ENCODE measurements at places on chromosomes 7 and 10.

GRCh38 chr10:63886281-63887022 lies 365.3 kb downstream of the REEP3 start:
- DNase-seq = no peak

- no peak for DNase-seq
Observed at GRCh38 chr7:16193631-16194030, 227.7 kb downstream of the CRPPA start.

DNA sequence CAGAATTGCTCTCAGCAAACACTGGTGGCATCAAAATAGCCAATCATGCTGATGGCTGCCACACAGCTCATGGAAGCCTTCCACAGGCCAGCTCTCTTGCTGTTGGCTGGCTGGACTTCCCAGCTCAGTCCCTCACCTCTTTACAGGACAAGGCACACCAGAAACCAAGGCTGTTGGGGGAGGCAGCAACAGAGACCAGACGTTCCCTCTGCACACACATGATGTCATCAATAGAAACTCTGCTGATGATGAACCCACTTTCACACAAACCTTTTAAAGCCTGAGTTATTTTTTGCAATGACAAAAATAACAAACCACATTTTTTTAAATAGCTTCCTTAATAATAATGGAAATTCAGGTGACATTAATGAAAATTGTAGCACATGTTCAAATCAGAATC lies 300.9 kb upstream of the C7orf33 start:
- DNase-seq = no peak

DNA sequence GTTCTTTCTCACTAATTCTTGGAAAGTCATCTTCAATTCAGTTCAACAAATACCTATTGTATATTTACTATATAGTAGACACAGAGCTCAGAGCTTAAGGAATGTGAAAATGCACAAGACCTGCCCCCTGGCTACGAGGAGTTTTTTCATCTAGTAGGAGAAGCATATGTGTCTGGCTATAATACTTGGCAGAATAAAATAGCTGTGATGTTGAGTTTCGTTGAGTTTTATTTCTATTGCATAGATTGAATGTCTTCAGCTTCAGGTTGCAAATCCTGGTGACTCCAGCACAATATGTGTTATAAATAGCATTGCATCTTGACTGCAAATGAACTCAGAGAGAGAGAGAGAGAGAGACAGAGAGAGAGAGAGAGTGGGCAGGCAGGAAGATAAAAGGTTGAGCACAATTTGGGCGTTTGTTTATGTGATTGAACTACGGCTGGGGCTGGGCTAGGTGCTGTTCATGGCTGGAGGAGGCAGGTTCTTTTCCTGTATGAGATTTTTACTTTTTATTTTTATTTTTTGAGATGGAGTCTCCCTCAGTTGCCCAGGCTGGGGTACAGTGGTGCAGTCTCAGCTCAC lies 229.6 kb downstream of the GALNT17 start:
- DNase-seq = no peak

GRCh38 chr10:58436071-58436470 lies 50.9 kb downstream of the TFAM start:
- DNase-seq = no peak

- no peak for DNase-seq
Observed at GRCh38 chr7:150823484-150824126, 23.0 kb downstream of the TMEM176A start.

- DNase-seq = no peak
Observed at GRCh38 chr7:32336726-32337125, 153.5 kb downstream of the LSM5 start.

GRCh38 chr10:35637462-35637861 lies 4.6 kb downstream of the FZD8 start:
- DNase-seq = no peak

DNA sequence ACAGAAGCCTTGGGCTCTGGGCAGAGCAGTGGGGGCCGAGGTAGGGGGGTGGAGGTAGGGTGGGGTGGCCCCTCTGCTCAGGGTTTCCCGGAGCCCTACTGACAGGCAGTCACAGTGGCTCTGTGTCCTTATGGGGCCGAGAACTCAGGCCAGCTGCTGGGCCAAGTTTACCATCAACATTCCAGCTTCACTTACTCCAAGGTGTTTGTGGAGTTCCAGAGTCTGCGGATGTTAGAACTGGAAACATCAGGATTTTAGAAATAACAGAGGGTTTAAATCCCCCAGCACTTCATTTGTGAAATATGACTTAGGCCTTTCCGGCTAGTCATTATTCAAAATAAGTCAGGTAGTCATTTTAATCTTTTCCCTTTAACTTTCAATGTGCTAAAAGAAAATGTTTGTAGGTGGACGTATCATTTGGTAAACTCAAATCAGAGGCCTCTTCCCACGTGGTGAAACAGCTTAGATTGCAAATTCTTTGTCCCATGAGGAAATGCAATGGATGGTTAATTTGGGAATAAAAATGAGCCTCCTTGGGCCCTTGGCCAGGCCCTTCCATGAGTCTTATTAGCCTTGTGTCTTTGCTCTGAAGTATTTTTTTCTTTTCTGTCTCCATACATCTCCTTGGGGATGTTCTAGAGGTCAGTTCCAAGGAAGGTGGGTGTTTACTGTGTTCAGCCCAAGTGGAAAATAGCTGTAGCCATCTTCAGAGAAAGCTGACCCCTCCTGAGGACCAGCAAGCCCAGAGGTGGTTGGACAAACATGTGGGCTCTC lies 99.6 kb upstream of the BTBD16 start:
- no peak for DNase-seq

DNA sequence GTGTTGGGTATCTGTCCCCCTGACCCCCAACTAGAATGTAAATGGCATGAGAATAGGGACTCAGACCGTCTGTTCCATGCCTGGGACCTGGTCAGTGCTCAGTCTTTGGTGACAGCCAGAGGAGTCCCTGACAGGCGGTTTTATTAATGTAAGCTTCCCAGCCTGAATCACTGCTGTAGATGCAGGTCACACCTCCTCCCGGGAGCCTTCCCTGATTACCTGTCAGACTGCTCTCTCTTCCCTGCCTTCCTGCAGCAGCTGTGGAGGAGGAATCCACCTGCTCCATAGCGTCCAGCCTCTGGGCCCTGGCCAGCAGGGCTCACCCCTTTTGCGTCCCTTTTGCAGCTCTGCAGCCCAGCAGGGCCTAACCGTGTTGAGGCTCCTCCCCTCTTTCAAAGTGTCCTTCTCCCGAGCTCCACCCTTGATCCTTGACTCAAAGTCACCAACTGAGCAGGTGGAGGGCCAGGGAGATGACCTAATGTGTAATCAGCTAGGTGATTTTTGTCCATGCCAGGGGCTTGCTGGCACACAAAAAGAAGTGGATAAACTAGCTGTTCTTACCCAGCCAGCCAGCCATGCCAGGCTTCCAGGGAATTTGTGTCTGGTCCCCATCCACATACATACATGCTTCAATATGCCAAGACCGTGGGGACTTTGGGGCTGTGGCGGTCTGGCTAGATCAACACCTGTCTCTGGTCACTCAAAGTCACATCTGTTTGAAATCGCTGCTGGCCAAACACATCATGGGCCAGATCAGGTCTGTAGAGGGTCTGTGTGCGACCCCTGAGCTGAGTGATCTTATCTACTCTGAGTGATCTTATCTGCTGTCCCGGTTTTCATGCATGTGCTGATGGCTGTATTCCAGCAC lies 195.1 kb downstream of the CCDC3 start:
- no peak for DNase-seq

GRCh38 chr7:31633894-31634494 lies 53.0 kb upstream of the PPP1R17 start:
- DNase-seq = peak; percentile 5

DNA sequence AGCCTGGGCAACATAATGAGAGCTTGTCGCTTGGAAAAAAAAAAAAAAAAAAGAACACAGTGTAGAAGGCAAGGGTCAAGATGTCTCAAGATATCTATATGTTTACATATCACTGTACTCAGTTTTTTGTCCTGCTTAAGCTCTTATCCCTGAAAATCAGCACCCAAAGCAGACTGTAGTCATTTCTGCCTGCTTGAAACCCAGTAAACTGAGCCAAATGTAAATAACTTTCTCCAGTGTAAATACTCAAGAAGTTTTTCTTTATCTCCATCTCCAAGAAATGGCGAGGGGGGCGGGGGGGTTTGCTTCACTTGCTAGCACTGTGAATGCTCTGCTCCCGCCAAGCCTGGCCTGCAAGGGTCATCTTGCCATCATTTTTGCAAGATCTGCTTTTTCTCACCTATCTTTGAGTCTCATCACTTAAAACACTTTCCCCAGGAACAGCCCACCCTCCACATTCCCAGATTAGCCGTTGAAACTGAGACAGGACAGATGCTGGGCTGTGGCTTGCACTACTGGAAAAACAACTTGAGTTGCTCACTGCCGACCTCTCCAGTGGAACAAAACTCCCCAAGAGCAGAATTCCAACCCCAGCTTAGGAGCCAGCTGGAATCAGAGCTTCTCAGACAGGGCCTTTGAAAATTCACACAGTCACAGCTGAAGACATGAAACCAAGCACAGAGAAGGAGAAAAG lies 54.6 kb downstream of the AFAP1L2 start:
- DNase-seq = no peak

DNA sequence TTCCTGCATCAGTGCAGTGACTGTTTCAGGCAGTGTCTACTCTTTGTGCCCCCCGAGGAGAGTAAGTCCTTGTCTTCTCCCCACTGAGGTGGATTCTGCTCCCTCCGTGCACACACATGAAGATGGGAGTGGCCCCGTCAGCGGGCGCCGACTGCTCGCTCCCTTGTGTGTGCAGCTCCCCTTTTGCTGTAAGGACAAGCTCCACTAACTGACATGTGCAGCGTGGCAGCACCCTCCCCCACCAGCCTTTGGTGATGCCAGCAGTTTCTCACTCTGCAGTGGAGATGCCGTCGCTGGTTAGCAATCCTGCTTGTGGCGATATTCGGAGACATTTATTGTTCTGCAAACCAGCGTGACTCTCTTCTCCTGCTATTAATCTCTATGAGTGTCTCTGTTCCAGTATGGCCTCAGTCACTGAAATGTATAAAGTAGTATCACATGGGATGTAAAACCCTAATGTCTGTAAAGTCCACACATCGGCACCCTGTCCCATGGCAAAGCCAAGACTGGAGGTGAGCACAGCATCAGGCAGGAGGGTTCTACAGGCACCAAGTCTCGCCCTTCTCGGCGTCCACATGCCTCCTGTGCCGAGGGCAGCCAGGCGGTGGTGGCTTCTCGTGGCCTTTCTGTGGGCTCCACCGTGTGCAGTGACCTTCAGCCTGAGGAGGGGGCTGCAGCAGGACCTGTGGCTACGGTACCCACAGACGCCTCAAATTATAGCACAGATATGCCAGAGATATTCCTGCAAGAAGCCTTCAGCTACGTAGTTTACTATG lies 202.7 kb downstream of the EBF3 start:
- no peak for DNase-seq

GRCh38 chr10:19788075-19788686 lies 28.1 kb upstream of the PLXDC2 start:
- DNase-seq = no peak

DNA sequence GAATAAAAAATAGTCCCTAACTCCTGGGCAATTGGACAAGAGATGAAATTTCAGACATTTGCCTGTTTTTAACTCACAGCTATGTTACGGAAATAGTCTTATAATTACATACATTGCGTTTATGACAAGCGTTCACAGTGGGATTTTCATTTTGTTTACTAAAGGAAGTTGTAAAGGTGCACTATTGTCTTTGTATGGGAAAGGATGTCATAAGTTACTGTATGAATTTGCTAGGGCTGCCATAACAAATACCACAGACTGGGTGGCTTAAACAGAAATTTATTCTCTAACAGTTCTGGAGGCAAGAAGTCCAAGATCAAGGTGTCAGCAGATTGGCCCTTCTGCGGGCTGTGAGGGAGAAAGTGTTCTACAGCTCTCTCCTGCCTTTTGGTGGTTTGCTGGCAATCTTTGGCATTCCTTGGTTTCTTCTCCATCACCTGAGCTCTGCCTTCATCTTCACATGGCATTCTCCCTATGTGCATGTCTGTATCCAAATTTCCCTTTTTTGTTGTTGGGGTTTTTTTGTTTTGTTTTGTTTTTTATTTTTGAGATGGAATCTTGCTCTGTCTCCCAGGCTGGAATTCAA lies 5.6 kb downstream of the NFE2L3 start:
- no peak for DNase-seq

- no peak for DNase-seq
Observed at GRCh38 chr7:74040101-74040790, 12.3 kb downstream of the ELN start.

DNA sequence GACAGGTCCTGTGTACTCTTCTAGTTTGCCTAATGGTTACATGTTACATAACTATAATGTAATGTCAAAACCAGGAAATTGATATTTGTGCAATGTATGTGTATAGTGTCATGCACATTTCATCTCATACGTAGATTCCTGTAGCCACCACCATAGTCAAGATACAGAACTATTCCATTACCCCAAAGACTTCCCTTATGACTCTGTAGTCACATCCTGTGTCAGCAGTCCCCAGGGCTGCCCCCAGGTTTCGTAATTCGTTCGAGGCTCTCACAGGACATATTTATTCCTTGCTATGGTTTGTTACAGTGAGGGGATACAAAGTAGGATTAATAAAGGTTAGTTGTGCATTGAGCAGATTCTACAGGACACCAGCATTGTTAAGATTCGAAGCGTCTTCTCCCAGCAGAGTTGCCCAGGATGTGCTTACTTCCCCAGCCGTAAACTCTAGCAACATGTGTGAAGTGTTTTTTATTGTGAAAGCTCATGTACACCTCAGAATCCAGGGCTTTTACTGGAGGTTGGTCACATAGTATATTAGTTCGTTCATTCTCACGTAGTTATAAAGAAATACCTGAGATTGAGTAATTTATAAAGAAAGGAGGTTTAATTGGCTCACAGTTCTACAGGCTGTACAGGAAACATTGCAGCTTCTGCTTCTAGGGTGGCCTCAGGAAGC lies 18.6 kb downstream of the RABGEF1 start:
- DNase-seq = no peak

- no peak for DNase-seq
Observed at GRCh38 chr7:36153571-36154097, 580 bp downstream of the EEPD1 start.

DNA sequence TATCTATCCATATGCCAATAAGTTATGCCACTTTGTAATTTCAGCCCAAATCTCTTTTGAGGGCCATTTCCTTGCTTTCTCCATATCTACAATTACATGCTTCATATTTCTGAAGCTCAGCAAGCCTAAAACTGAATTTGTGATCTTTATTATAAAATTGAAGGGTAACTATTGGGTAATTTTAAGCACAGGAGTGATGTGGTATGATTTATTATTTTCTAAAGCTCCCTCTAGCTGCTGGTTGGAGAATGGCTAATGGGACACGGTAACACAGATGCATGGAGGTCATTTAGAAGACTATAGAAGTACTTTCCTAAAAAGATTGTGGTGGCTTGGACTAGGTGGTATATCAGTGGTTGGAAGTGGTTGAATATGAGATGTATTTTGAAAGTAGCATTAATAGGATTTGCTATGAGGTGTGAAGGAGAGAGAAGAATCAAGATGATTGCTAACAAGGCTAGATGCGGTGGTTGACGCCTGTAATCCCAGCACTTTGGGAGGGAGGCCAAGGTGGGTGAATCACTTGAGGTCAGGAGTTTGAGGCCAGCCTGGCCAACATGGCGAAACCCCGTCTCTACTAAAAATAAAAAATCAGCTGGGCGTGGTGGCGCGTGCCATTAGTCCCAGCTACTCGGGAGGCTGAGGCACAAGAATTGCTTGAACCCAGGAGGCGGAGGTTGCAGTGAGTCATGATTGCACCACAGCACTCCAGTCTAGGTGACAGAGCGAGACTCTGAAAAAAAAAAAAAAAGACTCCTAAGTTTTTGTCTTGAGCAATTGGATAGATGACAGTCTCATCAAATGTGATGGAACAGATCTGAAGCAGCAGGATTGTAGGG lies 13.9 kb downstream of the KLHDC10 start:
- no peak for DNase-seq

GRCh38 chr7:106283501-106283830 lies 1.3 kb downstream of the NAMPT start:
- no peak for DNase-seq

GRCh38 chr7:7554021-7554432 lies 12.7 kb upstream of the MIOS start:
- DNase-seq = no peak
